CD4-positive, alpha-beta T cell treated with Interleukin-6 for 4 hours (primary cell): ENCODE measurements at places on chromosomes 13 and 19.

GRCh38 chr13:41137951-41138350, 5.3 kb upstream of the KBTBD6 start:
- no peak for DNase-seq

GRCh38 chr19:3607303-3608078, 816 bp upstream of the TBXA2R start:
- no peak for DNase-seq

- DNase-seq = no peak
These were observed 125.2 kb downstream of the POU4F1 start for GRCh38 chr13:78478183-78478582.

DNA sequence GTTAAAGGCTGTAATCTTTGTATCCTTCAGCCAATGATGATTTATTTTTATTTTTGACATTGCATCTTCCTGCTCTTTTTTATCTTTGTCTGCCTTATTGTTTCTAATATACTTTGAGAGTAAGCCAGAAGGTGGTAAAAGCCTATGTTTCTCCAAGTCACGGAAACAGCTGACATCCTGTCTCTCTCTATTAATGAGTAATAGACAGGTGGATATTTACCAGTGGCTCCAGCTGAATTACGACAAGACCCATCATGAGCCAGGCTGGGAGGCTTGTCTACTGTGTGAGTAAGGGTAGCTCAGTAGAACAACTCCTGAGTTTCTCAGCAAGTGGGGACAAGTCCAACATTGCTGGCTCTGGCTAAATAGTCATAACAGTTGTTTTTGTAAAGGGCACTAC, 166.6 kb downstream of the NDFIP2 start:
- DNase-seq = no peak

DNA sequence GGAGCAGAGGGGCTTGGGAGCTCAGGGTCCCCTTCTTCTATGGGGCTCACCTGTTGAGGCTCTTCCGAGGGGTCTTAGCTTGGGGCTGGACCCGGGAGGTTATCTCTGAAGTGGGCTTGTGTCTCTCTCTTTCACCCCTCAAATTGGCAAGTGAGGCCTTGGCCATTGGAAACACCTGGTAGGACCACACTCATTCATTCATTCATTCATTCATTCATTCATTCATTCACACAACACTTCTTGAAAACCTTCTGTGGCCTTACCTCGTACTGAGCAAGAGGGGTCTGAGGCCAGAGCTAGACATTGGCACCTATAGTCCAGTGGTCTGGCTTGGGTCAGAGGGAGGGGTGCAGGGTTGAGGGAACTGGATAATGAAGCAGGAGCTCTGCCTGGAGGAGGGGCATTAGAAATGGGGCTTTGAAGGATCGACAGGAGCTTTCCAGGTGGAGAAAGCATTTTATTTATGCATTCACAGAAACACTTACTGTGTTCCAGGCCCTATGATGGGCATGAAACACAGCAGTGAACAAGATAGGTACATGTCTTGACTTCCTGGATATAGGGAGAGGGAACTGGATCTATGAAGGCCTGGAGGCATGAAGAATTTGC, 5.5 kb downstream of the CELF5 start:
- DNase-seq = no peak

DNA sequence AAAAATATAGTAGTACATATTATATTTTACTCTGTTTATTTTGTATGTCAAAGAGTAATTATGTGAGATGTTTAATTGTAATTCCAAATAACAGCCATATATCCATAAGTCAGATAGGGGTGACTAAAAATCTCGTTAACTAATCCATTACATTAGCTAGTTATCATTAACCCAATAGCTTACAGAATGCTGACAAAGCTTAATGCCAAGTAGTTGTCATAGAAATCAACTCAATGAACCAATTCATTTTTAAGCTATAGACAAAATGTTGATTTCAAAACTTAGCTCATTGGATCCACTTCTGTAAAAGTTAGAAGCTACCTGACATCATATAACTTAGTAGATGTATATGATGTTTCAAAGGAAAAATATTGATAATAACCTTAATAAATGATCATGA, 206.7 kb upstream of the SLITRK1 start:
- no peak for DNase-seq

GRCh38 chr19:35240327-35240726, 8.5 kb upstream of the LSR start:
- DNase-seq = peak; percentile 54

DNA sequence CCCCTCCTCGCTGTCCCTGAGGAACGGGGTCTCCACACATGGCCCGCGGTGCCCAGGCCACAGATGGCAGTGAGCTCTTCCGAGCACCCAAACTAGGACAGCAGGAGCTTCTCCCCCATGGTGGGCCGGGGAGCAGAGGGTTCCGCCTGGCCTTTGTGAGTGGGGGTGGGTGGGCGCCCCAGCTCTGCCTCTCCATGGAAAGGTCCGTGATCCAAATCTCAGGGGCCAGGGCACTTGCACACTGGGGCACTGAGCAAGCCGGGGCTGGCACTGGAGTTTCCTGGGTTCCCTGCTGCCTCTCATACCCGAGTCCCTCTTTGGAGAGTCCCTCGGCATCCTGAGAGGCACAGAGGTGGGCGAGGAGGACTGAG, 2.2 kb upstream of the DIRAS1 start:
- no peak for DNase-seq

- DNase-seq = no peak
These were observed 172.6 kb downstream of the GPC6 start for GRCh38 chr13:93399212-93399611.

GRCh38 chr13:51246025-51246417, 23.8 kb downstream of the FAM124A start:
- DNase-seq = no peak

GRCh38 chr19:23762884-23763711, 4.4 kb upstream of the ZNF681 start:
- DNase-seq = peak; percentile 89

DNA sequence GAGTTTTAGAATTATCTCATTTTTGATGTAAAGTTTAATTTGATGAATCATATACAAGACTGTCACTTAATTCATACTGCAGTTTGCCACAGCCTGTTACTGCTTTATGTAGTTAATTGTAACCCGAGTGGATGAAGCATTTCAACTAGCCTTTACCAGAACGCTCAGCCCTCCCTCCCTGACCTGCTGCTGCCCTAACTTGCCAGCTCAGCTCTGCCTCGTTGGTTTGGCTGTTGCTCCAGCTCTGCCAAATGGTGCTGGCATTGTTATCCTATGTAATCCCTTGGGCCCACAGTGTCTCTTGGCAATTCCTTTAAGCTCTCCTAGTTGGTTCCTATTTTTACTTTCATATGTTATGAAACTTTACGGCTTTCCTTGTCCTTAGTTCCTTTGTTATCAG, 113.3 kb downstream of the LMO7 start:
- DNase-seq = no peak

DNA sequence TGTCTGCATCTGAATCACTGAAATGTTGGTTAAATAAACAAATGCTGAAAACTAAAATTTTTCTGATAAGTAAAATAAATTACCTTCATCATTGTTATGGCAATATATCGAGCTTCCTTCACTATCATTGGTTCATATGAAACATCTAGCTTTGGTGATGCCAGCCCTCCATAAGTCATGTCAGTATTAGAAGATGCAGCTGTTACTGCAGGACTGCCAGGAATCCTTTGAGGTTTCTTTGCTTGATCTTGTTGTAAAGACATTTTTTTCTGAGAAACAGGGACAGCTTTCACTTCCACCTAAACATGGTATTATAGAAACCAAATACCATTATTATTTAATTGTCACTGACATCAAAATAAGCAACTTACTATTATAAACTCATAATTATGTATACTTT, 123.7 kb upstream of the FBXL3 start:
- DNase-seq = no peak

GRCh38 chr19:43526884-43527859, at the start of gene ETHE1:
Gene ETHE1, minus strand, starts transcription at chr19:43527201. Its CDS starts 24 bp downstream, at chr19:43527177.
- peak; percentile 83 for DNase-seq

DNA sequence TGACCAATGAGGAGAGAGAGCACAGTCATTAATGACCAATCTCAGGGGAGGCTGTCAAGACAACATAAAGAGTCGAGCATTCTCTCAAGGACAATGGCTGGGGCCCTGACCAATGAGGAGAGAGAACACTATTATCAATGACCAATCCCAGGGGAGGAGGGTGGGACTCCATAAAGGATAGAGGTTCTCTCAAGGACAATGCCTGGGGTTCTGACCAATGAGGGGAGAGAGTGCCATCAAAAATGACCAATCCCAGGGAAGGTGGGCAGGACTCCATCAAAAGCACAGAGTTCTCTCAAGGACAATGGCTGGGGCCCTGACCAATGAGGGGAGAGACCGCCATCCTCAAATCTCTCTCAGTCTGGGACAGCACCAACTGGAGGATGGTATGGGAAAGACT, 3.3 kb upstream of the KLK11 start:
- no peak for DNase-seq

DNA sequence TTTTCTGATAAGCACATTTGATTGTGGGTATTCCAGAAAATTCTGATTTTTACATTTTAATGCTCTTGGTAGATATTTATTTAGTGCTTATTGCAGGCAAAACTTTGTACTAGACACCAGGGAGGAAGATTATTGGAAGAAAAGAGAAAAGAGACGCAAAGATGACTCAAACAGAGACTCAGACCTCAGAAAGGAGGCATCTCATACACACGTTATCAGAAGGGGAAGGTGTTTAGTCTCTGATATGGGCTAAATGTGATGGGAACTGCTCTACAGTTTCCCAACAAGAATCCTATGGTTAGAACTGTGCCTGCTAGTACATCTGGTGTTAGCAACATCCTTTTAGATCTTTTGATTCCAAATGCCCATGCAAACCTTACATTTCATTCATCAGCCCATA, 245.6 kb downstream of the KLF5 start:
- DNase-seq = no peak

DNA sequence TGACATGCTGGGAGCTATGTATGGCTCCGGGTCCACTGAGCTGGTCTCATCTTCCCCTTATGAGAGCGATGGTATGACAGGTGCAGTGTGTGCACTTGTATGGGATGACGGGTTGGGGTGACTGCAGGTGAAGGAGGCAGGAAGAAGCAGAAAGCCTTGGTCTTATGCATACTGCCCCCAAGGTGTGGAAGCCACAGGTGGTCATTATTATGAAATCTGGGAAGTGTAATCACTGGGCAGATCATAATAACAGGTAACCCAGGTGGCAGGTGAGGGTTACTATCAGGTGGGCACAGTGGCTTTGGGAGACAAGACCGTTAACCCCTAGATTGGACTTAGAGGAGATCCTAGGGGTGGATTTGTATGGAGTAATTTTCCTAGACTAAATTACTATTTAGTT, 118.0 kb downstream of the RFC3 start:
- no peak for DNase-seq

GRCh38 chr13:33052506-33053280, 36.5 kb downstream of the KL start:
- no peak for DNase-seq

- peak; percentile 44 for DNase-seq
These were observed 53.2 kb upstream of the SHKBP1 start for GRCh38 chr19:40523322-40524047.

GRCh38 chr19:7648265-7649014, 11.5 kb downstream of the STXBP2 start:
- DNase-seq = peak; percentile 0

- no peak for DNase-seq
These were observed 4.9 kb upstream of the CD33 start for GRCh38 chr19:51219971-51220370.

GRCh38 chr19:17576758-17577456, 21.5 kb downstream of the COLGALT1 start:
- DNase-seq = no peak

- DNase-seq = no peak
These were observed 771.4 kb upstream of the MIR17HG start for GRCh38 chr13:90576067-90576466.

- no peak for DNase-seq
These were observed 545.2 kb downstream of the IRS2 start for GRCh38 chr13:109241160-109241559.

- no peak for DNase-seq
These were observed 10.6 kb downstream of the ATP11A start for GRCh38 chr13:112700291-112701060.

DNA sequence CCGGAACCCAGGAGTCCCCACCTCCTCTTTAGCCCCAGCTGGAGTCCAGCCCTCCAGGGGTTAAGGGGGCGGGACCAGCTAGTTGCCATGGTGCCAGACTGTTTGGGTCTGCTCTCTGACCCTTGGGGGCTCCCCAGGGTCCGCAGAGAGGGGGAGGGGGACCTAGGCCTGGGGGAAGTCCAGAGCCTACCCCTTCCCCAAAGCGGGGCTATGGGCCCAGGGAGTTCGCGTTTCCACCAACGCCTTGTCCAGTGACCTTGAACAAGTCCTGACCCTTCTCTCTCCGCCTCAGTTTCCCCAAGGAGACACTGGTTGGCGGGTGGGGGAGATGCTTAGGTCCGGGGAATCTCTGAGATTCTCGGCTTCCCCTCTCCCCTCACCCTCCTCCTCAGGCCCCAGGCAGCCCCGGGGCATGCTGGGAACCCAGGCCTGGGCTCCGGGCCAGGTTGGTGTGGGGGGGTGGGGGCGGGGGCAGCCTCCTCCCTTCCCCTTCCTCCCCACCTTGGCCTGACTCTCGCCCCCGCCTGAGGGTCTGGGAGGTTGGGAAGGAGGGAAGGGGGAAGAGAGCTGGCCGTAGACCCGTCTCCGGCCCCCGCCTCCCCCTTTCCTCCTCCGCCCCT, 2.6 kb upstream of the SPACA6 start:
- peak; percentile 75 for DNase-seq

- DNase-seq = no peak
These were observed 30.0 kb downstream of the TSSK6 start for GRCh38 chr19:19485161-19485997.

DNA sequence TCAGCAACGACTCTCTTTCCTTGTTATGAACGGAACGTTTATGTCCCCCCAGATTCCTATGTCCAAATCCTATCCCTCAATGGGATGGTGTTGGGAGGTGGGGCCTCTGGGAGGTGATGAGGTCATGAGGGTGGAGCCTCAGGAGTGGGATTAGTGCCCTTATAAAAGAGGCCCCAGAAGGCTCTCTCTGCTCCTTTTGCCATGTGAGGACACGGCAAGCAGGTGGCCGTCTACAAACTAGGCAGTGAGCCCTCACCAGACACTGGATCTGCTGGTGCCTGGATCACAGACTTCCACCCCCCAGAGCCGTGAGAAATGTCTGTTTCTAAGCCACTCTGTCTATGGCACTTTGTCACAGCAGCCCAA, 53.2 kb downstream of the EPS15L1 start:
- no peak for DNase-seq

DNA sequence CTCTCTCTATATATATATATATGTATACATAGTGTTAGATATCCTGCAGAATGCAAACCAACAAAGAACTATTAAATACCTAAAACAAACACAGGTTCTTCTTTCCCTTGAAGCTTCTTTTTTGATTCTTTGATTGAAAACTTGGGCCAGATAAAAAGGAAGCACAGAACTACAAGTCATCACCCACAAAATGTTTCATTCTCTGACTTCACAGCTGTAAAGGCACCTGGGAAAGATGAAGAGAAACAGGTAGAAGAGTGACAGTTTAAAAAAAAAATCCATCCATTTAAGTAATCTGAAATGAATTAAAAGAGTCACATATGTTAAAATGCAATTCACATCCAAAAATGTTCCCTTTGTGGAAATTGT, 90.7 kb upstream of the FNDC3A start:
- no peak for DNase-seq
